ENCODE measurements at places on chromosomes 2 and 18. TPM values are rescaled to one million over a fixed set of nuclear protein-coding genes. Genes with fewer than 3 reads are reported as not detected.
A peak's percentile ranks its signal among the peaks of the same experiment; 100 is the strongest.

DNA sequence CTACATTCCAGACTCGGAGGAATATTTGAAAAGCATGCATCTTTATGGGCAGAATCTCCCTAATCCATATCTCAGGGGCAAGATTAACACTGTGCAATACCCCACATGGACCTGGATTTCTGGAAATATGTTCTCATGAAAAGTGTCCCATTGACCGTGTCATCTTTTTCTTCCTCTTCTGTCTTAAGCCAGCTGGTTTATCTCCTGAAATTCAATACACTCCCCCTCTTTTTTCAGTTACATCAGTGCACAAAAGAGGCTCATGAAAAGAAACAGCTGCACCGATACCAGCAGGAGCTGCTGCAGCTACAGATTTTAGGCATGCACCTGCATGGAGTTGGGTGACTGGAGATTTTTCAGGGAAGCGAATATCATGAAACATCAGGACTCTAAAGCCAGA lies 117.2 kb downstream of the SLC4A3 start:
- DNase-seq = peak; percentile 65

DNA sequence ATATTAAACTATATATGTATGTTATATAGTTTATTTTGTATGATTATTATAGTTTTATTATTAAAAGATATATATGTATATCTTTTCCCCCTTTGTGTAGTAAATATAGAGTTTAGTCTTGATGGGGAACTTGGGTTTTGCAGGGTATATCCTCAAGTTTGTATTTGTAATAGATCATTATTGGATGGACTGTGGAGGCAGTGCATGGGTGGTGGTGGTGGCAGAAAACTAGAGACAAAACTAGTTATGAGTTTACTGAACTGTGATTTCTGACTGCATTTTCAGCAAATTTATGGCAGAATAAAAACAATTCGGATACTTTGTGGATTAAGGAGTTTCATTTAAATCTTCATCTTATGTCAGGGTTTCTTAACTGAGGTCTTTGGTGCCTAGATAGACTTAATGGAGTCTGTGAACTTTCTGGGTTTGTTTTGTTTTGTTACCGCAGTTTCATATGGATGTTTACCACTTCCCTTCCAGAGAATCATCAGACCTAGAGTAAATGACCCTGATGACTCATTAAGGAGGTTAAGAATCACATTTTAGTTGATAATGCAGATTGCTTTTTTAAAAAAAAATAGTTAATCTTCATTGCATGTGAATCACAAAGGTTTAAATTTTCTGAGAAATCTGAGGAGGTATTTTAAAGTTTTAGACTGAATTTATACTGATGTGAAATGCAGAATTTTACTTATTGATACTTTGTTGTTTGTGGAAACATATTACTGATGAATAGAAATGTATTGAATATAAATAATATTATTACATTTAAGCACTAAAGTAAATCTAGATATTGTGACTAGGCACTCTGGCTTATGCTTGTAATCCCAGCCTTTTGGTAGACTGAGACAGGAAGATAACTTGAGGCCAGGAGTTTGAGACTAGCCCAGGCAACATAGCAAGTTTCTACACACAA lies 14.5 kb downstream of the EPC2 start:
- no peak for DNase-seq

DNA sequence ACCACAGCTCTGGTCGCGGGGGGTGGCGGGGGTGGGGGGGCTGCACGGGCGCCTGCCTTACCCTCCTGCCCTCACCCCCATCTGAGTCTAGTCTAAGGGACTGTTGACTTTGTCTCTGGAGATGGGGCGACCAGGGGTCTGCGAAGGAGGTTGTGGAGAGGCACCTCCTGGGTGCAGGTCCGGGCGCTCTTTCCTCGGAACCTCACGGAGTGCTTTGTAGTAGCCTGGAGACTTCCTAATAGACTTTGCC lies 141.3 kb downstream of the MEIS1 start:
- no peak for DNase-seq

- no peak for DNase-seq
Observed at GRCh38 chr18:50989711-50990110, 21.9 kb downstream of the ELAC1 start.

- DNase-seq = no peak
Observed at GRCh38 chr2:43082111-43082894, 144.1 kb downstream of the ZFP36L2 start.

- DNase-seq = no peak
Observed at GRCh38 chr2:144370937-144371584, 148.9 kb downstream of the ZEB2 start.

DNA sequence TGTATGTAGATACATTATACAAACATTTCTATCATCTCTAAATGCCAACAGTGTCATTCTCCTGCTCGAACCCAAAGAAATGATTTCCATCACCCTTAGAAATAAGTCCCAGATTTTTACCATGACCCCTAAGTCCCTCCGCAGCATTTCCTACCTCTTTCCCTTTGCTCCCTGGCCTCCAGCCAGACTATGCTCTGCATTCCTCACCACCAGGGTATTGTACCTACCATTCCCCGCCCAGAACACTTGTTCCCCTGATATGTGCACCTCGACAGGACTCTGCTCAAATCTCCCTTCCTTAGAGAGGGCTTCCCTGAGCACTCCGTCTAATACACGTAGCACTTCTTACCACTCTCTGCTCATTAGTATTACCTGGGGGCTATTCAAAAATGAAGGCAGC lies 630.2 kb downstream of the ARHGAP15 start:
- no peak for DNase-seq

DNA sequence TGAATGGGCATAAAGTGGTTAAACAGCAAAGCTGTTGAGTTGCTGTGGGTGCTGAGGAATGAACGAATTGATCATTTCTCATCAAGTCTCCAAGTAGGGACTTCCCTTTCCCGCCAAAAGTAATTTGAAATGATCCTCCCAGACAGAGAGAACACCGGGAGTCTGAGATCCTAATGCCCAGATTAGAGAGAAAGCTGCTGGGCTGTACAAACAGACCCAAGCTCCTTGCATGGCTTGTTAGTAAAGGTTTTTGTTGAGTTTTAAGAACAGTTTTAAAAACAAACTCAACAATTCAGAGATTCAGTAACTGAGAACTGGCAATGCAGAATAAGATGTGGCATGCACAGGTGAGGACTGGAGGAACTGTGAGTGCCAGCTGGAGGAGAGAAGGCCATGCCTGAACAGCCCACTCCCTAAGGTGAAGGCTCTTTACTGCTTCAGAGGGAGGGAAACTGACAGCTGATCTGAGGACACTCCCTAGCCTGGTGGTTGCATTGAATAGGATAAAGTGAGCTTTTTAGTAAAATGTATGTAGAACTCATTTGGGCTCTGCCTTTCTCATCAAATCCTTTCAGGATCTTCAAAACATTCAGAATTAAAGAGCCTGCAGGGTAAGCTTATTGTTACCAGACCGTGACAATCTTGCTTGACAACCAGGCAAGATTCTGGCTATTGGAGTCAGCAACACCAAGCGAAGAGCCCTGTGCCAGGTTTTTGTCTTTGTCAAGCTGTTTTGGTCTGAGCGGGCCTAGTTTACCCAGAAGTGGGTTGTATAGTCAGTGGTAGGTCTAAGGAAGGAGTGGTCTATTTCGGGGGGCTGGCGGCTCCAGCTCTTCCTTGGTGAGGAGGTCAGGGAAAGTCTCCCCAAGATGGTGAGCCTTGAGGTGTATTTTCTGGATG lies 63.2 kb upstream of the IGFBP5 start:
- DNase-seq = no peak

- no peak for DNase-seq
Observed at GRCh38 chr18:10006311-10006893, 92.6 kb downstream of the VAPA start.

- DNase-seq = no peak
Observed at GRCh38 chr2:69481421-69481820, 44.2 kb upstream of the NFU1 start.

GRCh38 chr2:234565842-234566619 lies 69.2 kb upstream of the ARL4C start:
- no peak for DNase-seq

DNA sequence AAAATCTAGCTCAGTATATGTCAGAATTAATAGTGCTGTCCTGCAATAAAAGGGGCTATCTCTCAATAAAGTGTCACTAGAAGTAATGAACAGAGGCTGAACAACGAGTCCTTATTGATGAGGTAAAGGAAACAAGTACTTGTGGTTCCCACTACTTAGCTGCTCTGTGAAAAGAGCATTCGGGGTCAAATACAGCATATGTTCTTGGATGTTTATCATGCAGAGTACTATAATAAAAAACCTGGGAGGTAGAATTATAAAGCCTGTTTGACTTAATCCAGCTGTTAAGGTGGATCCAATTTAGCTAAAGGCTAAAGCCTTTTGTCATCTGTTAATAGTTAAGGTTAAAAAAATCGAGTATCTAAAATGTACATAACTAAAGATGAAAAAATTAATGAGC lies 32.4 kb downstream of the SLC35F5 start:
- no peak for DNase-seq

DNA sequence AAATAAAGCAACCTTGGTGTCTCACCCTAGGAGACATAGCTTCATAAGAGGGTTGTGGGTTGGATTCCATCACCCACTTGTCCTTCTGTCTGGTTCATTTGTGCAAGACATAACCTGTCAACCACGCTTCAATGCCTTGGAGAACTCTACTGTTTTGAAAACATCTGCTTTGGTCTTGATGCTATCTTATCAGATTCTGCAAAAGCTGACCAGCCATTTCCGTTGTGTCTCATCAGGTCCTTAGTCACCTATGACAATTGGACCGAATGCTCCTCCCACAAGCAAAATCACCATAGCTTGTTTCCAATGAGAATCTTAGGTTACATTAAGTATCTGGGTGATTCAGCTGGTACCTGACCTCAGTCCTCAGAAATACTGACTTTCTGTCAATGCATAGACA lies 35.4 kb downstream of the STAT4 start:
- no peak for DNase-seq

GRCh38 chr18:9103376-9103873 lies 926 bp downstream of the NDUFV2 start:
- peak; percentile 38 for DNase-seq

- no peak for DNase-seq
Observed at GRCh38 chr2:45736757-45737704, 85.6 kb downstream of the PRKCE start.

DNA sequence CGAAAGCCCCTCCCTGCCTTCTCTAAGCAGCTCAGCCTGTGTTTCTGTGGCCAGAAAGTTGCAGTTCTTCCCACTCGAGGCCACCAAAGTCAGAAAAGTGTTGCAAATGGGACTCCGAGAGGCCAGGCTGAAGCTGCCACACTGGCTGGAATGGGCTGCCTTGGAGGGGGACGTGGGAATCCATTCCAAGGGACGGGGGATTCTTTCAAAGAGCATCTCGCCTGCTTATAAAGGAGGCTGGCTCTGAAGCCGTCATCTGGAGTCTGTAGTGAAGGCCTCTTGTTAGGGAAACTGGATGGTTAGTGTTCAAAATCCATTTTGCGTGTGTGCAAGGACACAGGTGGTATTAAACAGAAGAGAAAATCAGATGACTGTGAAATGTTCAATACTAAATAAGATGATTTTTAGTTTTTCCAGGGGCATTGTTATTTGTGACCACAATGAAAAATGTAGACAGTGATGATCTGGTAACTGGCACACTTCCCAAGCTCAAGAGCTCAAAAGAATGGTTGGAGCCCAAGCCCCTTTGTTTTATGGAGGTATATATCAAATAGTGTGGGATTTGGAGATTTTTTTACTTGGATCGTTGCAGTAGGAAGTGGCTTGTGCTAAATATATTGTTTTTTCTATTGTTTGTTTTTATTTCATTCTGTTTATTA lies 782 bp downstream of the FAM228B start:
- no peak for DNase-seq

DNA sequence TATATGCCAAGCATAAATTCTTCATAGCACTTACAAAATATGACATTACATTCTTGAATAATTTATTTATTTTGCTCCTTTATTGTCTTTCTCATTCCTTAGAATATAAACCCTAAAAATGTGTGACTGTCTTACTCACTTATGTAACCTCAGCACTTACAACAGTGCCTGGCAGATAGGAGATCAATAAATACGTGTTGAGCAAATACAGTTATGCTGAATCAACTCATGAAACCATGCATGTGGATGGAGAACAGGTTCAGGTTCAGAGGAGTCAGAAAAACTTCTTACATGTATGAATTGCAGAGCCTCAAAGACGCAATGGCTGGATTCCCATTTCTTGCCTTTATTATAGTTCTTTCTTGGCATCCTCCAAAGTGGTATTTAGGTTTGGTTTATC lies 659.4 kb upstream of the CHAC2 start:
- no peak for DNase-seq

DNA sequence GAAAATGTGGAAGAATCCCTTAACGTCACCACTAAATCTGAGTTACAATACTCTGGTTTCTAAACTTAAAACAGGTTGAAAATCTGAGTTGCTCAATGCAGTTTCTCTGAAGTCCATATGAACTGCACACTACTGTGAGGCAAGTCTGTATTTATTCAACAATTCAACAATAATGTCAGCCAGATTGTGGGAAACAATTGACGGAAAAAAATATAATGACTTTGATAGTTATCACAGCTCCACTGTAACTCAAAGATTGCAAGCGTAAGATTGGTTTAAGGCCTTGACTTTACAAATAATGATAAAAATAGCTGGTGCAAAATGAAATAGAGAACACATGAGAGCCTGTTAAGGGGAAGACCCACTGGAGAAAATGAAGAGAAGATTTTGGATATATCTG lies 219.4 kb upstream of the CCDC150 start:
- no peak for DNase-seq

DNA sequence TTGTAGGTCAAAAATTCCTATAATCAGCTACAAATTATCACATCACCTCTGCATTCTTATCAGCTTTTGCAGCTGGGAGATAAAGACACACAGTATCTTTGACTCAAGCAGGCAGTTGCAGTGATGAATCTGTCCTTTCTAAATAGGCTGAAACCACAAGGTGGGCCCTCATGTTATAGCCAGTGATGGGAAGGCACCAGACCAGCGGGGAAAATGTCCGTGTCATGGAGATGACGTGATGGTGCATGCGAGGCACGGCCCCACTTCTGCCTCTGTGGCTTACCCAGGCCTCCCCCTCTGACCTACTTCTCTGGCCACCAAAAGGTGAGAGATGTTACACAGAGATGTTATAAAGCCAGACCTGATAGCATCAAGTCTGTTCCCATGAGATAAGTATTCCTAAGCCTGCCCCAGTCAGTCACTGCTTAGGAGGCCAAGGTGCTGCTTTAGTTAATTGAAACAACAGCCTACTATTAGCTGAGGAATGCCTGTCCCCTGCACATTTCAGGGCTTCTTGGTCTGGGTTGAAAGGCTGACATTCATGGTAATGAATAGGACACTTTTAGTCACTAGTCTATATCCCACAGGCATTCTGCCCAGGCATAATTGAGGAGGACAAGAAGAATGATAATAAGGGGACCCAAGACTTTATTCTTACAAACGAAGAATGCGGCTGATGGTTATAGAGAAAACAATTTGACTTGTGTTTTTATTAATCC lies 327.9 kb downstream of the LPIN1 start:
- DNase-seq = no peak

ZC3H6 gene
- polyA plus RNA-seq = 9.9 TPM

LHCGR gene
- 0.37 TPM for polyA plus RNA-seq

ACSL3 gene
- 70.5 TPM for polyA plus RNA-seq

GALNT14 gene
- polyA plus RNA-seq = 47.6 TPM

ATP8B1 gene
- polyA plus RNA-seq = 35.0 TPM

SOX11 gene
- polyA plus RNA-seq = 22.9 TPM

SLC23A3 gene
- 22.3 TPM for polyA plus RNA-seq

MPP4 gene
- polyA plus RNA-seq = 0.47 TPM

BMP10 gene
- not detected for polyA plus RNA-seq

ADRA2B gene
- 4.4 TPM for polyA plus RNA-seq

ASTL gene
- 0.18 TPM for polyA plus RNA-seq

REG3A gene
- not detected for polyA plus RNA-seq

GREB1 gene
- polyA plus RNA-seq = 22.5 TPM

UGT1A4 gene
- not detected for polyA plus RNA-seq

STARD6 gene
- not detected for polyA plus RNA-seq

NOL4 gene
- polyA plus RNA-seq = 2.8 TPM

FRZB gene
- 10.9 TPM for polyA plus RNA-seq

SEMA4C gene
- 38.1 TPM for polyA plus RNA-seq
